NCI-H82 (cell line): ENCODE measurements at places on chromosomes 4 and X.

DNA sequence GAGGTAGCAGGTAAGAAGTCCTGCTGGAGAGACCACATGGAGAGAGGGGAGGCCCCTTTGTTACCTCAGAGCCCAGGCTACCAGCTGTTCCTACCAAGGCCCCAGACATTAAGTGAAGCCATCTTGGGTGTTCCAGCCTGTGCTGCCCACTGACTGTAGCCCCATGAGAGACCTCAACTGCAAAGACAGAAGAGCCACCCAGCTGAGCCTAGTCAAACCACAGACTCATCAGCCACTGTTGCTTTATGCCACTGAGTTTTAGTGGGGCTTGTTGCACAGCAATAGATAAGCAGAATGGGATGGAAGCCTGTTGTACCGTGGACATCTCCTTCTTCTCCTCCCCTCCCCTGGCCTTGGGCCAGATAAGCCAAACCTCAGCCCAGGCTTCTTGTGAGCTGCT is 83.9 kb downstream of the ADRA2C start:
- DNase-seq, result no peak

DNA sequence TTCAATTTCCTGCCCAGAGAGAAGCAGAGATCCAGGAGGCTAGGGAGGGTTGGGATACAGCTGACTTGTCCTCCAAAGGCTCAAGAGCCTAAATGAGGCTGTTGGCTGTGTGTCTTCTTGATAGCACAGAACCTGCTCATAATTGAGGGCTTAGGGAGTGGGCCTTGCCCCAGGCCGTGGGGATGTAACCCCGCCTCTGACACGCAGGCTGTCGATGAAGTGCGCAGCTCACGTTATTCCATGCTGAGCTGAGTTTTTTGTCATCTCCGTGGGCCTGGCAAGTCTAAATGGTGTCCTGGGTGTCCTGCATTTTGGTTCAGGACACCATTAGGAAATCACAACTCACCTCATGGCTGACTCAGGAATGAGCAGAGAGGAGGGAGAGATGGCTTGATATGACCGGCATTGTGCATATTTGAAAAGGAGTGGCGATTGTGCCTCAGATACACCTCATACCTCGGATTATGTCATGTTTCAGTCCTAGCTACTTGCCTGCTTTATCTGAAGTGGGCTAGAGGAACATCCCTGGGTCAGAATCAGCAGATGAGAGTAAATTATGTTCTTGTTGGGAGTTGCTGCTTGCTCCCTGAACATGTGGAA is 43.7 kb downstream of the FHDC1 start:
- no peak for DNase-seq

DNA sequence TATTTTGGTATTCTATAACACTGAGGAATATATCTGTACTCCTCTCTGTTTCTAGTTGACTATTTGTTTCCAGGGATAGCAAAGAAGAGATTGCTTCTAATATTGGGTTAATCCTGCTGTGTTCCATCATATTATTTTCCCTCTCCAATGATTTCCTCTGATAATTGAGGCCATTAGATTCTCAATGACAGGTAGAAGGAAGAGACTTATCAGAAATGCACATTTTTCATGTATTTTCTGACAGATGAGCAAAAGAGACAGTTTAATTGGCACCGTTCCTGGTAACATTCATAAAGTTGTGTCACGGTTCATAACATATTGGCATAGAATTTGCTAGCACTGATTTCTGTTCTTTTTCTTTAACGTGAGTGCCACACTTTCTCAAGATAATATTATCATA is 58.2 kb downstream of the NRK start:
- no peak for DNase-seq

- DNase-seq, result no peak
Measured at GRCh38 chrX:150239946-150240642, 123.0 kb upstream of the MAMLD1 start.

- DNase-seq, result no peak
Measured at GRCh38 chr4:73732759-73733431, 7.5 kb upstream of the CXCL8 start.

GRCh38 chr4:100430451-100430850 is 87.4 kb downstream of the EMCN start:
- DNase-seq, result no peak

- no peak for DNase-seq
Measured at GRCh38 chr4:139492429-139492828, 38.5 kb downstream of the RAB33B start.

GRCh38 chr4:11455201-11455835 is 26.6 kb upstream of the HS3ST1 start:
- no peak for DNase-seq

GRCh38 chr4:80333121-80333520 is 2.4 kb upstream of the CFAP299 start:
- DNase-seq, result no peak

GRCh38 chr4:55364691-55365344 is 18.8 kb downstream of the SRD5A3 start:
- DNase-seq, result no peak

DNA sequence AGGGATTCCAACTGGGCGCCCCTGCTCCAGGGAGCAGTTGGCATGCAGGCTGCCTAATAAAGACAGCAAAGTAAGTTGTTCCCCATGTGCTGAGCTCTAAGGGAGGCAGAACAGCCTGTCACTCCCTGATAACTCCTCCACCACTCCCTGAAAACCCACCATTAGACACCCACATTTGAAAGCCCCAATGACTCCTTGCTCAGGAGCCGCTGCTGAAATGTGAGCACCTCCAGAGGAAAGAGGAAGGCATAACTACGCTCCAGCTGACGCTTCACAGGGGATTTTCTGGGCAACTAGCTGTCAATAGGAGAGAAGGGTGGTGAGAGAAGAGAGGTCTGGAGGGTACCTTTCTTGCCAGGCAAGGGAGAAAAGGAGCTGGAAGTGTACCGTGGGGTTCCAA is 62.5 kb downstream of the NPY1R start:
- DNase-seq, result peak; percentile 7

DNA sequence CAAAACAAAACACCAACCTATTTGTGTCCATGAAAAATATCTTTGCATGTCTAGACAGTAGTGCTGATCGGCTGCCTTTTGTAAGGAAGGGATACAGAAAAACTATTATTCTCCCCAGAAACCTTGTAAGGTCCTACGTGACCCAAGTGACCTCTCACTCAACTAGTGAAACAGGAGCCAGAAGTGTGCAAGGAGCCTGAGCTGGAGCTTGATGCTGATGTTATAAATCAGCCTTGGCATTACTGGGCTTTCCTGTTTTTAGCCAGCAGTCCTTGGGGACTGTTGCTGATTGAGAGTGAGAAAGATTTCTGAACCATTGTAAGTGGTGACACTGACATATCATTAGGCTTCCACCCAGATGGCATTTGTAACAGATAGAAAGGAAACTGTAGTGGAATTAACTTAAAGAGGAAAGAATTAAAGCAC is 100.8 kb upstream of the LIMCH1 start:
- DNase-seq, result peak; percentile 72

DNA sequence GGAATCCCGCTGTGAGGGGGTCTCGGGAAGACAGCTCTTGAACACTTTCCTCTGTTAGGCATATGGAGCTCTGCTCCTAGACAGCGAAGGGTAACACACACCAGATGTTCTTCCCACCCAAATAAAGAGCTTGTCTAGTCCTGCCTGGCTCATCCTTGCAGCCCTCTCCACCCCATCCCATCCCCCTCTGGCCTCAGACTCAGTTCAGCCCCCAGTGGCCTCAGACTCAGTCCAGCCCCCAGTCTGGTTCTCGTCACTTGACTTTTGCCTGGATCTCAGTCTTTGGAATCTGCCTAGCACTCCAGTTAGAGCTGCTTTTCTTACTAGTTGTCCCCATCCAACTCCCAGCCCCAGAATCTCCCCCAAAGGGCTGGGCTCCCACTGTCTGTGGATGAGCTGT is 14.9 kb downstream of the RAB33A start:
- peak; percentile 66 for DNase-seq

GRCh38 chr4:16158504-16158852 is 67.8 kb downstream of the TAPT1 start:
- peak; percentile 88 for DNase-seq

- DNase-seq, result no peak
Measured at GRCh38 chrX:136496186-136496763, 1.1 kb upstream of the HTATSF1 start.

- no peak for DNase-seq
Measured at GRCh38 chr4:68445111-68445510, 2.2 kb upstream of the TMPRSS11E start.

GRCh38 chrX:131322651-131323050 is 33.5 kb upstream of the IGSF1 start:
- no peak for DNase-seq

GRCh38 chr4:136562834-136563233 is 969.5 kb downstream of the PCDH18 start:
- no peak for DNase-seq

DNA sequence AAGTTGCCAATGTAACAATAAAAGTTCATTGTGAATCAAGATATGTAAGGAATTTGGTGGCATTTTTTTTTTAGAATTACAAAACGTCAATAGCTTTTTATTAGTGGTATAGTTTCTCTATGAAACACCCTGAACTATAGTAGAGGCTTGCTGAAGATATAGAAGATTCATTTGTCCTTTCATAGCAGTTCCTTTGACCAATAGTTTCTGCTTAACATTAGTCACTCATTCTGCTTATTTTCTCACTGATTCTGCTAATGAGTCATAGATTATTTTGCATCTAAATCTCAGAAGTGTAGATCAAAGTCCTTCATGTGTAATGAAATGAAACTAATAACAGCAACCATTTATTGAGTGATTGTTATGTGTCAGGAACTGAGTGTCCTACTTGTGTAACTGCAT is 205.0 kb upstream of the TET2 start:
- DNase-seq, result no peak

DNA sequence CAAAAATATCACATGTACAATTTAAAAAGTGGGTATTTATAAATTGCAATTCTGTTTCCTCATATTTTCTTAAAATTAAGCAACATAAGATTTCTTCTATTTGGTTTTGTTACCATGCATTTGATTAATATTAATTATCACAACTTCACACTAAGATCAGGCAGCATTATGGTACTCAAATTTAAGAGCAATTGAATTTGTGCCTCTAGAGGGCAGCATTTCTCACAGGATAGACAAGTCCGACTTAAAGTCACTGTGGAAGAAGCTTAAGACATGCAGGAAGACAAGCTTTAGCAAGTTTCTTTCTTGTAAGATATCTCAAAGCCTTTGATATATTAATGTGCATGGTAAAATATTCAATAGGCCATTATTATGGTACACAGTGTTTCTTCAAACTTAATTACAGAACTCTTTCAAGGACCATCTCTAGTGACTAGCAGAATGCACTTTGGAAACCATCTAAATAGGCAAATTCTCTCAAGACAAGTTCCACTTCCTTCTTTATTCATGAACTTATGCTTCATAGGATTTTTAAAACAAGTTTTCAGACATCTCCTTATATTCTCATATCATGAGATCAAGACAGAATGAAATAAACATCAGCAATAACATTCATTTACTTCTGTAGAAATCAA is 35.0 kb downstream of the FBXW7 start:
- DNase-seq, result peak; percentile 83

GRCh38 chr4:118388606-118389005 is 35.8 kb upstream of the PRSS12 start:
- peak; percentile 91 for DNase-seq

GRCh38 chr4:104302731-104303130 is 192.0 kb downstream of the CXXC4 start:
- no peak for DNase-seq

GRCh38 chr4:54999003-54999402 is 126.4 kb downstream of the KDR start:
- DNase-seq, result no peak

GRCh38 chr4:80542747-80543146 is 207.2 kb downstream of the CFAP299 start:
- no peak for DNase-seq

DNA sequence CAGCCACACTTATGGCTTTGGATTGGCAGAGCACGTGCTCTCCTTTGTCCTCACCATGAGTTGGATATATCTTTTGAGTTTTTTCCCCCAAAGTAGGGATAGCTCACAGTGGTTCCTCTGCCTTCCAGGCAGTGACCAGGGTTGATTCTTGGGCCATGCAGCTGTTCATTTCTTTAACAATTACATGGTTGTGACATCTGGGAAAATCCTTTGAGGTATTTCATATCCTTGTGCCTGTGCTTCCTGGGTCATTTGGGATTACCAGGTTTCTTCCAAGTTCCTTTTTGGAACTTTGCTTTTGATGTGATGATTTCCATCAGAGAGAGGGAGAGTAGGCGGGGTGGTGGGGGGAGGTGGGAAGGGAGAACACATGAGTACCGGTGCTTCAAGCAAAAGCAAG is 15.6 kb downstream of the BCORL1 start:
- no peak for DNase-seq

GRCh38 chr4:90061881-90062280 is 65.3 kb upstream of the CCSER1 start:
- DNase-seq, result no peak

DNA sequence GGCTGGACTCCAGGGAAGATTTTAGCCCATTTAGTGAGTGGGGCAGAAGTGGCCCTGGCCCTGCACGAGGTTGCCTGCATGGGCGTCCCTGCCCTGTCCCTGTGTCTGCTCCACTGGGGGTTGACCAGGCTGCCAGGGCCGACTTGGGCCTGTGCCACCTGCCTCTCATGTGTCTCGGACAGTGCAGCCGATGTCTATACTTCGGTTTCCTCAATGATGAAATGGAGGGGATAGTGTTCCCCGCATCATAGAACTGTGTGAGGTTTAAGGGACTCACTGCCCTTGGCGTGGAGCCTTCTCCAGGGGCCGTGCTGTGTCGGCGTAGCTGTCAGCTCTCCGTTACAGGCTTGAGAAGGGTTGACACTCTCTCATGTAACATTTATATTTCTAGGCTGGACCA is 27.0 kb upstream of the MSANTD1 start:
- no peak for DNase-seq

- DNase-seq, result no peak
Measured at GRCh38 chrX:44314259-44314734, 29.2 kb downstream of the EFHC2 start.

- no peak for DNase-seq
Measured at GRCh38 chr4:101282076-101282844, 65.1 kb downstream of the PPP3CA start.

GRCh38 chrX:126770179-126770578 is 49.4 kb upstream of the PRR32 start:
- DNase-seq, result peak; percentile 61

DNA sequence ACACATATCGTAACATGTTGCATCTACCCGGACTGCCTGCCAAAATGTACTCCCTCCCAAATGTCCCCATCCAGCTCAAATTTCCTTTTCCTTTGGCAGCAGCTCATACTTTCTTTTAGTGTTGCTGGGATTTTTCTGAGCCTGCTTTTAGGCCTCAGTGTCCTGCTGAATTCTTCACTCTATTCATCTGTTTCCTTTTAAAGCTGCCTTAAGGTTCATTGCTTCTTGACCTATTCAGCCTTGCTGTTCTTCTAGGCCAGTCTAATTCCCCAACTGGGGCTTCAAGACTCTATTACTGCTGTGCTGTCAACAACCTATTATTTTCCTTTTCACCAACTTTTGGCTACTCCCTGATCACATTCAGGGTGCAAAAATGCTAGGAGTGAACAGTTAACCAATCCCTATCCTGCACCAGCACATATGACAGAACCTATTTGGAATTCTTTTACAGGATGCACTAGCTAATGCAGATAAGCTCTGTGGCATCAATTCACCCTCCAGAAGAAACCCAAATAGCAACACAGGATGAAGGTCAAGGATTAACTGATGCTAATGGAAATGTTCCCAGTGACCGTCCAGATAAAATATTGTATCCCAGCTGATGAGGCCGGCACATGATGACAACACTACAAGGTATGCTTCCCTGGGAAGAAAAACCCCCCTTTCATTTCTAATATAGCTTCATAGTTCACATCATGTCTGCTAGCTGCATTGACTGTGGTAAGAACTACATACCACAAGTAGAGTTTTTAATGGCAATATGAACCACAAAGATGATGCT is 114.7 kb upstream of the TTC29 start:
- DNase-seq, result no peak

- DNase-seq, result no peak
Measured at GRCh38 chr4:19380600-19380999, 871.1 kb upstream of the SLIT2 start.
